ENCODE measurements at places on chromosomes 12 and 14. TPM values are rescaled to one million over a fixed set of nuclear protein-coding genes. Genes with fewer than 3 reads are reported as not detected.

DNA sequence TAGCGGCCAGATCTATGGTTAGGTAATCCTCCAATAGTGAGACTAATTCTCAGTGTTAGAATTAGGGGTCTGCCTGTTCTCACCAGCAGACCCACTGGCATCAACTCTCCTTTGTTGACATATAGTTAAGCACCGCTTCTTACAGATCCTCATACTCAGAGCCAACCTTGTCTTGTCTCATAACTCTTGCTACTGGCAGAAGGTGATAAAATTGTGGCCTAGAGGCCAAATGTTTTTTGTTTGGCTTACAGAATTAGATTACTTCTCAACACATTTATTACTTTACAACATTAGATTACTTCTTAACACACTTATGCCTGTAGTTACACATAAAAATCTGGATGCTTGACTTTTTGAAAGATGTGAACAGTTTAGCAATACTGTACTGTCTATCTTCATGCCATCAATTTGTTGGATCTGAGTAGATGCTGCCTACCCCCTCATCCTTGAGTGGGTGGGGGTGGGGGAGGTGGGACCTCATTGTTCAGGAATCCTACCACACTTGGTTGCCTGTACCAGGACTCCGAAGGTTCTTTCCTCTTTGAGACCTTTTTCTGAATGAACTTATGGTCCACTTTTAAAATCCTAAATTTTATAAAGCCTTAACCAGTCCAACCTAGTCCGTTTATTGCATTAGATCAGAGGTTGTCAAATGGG, 7.0 kb downstream of the MTHFD1 start:
- H3K27ac ChIP-seq, result no peak overlapping the region
- H3K36me3 ChIP-seq, result no peaks in the 10 kb centered on the region
- DNase-seq, result no peak
- H3K27me3 ChIP-seq, result no peaks in the 10 kb centered on the region
- no peak overlapping the region for H3K4me3 ChIP-seq
- peaks cover 8% of the 10 kb centered on the region for H3K4me1 ChIP-seq

GRCh38 chr14:78535041-78535440, 364.9 kb downstream of the NRXN3 start:
- no peak overlapping the region for H3K4me3 ChIP-seq
- no peaks in the 10 kb centered on the region for H3K36me3 ChIP-seq
- DNase-seq, result no peak
- H3K27me3 ChIP-seq, result no peaks in the 10 kb centered on the region
- no peaks in the 10 kb centered on the region for H3K4me1 ChIP-seq
- no peak overlapping the region for H3K27ac ChIP-seq

DNA sequence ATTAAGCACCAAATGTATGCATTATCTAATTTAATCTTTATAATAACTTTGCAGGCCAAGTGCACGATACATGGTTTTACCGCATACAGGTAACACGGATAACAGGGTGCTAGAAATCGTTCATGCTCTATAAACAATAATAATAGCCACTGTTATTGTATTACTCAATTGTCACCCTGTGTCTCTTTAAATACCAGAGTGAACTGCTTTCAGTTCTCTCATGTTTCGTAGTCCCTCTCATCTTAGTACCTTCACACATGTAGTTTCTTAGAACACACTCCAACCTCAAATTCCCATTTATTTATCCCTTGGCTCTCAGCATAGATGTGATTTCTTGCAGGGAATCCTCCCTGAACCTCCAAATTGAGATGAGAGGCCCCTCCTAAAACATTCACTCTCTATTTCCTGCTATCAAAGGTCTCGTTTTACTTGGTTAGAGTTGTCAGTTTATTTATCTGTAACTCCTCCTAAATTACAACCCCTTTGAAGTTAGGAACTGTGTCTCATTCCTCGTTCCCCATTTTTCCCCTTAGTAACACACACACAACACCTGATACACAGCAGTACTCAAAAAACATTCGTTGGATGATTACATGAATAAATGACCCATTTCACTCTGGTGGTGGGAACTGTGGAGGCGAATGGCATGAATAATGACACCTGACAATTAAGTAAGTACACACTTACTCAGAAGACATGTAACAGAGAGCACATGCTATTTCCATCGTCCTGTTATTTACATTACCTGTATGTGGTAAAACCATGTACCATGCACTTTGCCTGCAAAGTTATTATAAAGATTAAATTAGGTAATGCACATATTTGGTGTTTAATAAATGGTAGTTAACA, 134.6 kb downstream of the BTG1 start:
- no peaks in the 10 kb centered on the region for H3K36me3 ChIP-seq
- H3K27me3 ChIP-seq, result no peaks in the 10 kb centered on the region

DNA sequence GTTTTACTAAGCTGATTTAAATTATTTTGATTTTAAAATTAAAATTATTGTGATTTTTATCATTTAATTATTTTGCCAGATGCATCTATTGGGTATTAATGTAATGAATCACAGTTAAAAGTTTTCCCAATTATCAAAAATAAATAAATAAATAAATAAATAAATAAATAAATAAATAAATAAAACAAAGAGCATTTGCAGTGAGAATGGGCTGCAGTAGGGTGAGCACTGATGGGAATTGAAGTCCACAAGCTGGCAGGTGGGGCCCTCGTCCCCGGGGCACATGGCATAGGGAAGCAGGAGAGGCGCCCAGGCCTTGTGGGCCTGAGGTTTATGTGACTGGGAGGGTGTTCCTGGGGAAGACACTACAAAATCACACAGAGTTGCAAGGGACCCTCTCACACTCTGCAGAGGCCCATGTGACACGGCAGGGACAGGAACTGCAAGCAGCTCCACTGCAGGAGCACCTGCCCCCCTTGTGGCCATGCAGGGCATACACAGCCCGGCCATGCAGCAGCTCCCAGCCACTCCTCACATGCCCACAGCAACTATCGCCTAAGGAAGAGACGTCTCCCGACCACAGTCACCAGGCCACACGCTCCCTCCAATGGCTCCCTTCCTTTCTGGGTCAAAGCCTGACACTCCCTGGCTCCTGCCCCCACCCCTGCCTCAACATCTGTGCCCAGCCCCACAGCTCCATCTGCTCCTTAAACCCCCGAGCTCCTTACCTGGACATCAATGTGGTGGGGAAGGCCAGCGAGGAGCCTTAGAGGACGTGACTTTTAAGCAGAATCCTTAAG, 256.3 kb upstream of the SFSWAP start:
- H3K36me3 ChIP-seq, result no peaks in the 10 kb centered on the region
- no peaks in the 10 kb centered on the region for H3K4me1 ChIP-seq
- no peak overlapping the region for H3K27ac ChIP-seq
- no peak overlapping the region for H3K4me3 ChIP-seq
- no peaks in the 10 kb centered on the region for H3K27me3 ChIP-seq

DNA sequence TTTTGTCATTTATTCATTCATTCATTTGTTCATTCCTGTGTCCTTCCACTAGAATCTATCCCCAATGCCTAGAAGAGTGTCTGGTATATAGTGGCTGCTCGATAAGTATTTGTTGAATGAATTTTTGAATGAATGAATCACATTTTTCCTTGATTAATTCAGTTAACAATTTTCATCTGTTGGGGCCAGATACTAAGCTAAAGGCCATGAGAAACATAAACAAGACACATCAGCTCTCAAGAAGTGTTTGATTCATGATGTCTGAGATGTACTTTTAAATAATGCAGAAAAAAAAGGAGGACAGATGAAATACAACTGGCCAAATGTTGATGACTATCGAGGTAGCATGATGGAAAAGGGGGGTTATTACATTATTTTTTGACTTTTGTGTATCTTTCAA, 48.1 kb upstream of the TMED10 start:
- no peaks in the 10 kb centered on the region for H3K27me3 ChIP-seq
- H3K4me1 ChIP-seq, result peaks cover 23% of the 10 kb centered on the region
- DNase-seq, result no peak
- H3K36me3 ChIP-seq, result no peaks in the 10 kb centered on the region

GRCh38 chr14:77543637-77544334, 45.2 kb upstream of the ISM2 start:
- H3K4me3 ChIP-seq, result no peak overlapping the region
- H3K36me3 ChIP-seq, result no peaks in the 10 kb centered on the region
- DNase-seq, result no peak
- H3K27ac ChIP-seq, result no peak overlapping the region
- H3K27me3 ChIP-seq, result no peaks in the 10 kb centered on the region

DNA sequence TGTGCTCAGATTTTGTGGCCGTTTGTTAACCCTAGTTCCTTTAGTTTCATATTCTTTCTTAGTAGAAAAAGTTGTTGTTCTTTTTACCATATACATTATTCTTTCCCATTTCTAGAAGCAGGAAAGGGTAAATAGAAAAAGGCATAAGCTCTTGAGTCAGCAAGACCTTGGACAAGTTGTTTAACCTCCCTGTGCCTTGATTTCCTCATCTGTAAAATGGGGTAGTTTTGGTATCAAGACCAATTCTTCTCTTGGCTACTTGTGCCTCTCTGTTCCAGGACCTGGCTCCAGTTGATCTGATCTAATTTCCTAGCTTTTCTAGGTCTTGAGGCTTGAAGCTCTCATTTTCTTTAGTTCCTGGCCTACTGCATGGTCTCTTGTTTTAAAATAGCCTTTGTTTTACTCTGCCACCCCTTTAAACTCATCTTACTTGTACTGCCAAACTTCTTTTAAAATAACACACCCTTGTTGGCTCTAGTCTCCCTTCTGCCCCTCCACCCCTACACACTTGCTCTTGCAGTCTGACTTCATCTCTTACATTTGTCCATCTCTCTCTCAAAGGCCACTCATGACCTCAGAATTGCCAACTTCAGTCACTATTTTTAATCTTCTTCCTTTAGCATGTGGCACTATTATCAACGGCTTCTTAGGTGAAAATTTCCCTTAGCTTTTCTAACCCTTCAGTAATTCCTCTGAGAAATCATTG, 143.7 kb downstream of the TTLL5 start:
- DNase-seq, result no peak
- H3K27me3 ChIP-seq, result no peaks in the 10 kb centered on the region
- H3K4me3 ChIP-seq, result no peak overlapping the region
- H3K4me1 ChIP-seq, result peaks cover 11% of the 10 kb centered on the region
- H3K36me3 ChIP-seq, result no peaks in the 10 kb centered on the region
- H3K27ac ChIP-seq, result no peak overlapping the region

DNA sequence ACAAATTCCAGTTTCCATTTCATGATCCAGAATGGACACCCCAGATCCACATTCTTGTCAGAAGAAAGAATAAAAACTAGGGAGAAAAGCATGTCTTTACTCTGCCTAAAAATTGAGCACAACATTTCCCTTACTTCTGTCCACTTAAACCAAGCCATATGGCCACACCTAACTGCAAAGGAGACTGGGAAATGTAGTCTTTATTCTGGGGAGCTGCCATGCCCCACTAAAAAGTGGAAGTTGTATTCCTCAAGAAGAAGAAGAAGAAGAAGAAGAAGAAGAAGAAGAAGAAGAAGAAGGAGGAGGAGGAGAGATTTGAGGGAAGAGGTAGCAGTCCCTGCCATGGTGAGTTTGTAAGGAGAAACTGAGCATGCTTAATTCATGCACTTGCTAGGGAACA, 84.5 kb downstream of the GPR65 start:
- H3K27ac ChIP-seq, result no peak overlapping the region
- H3K4me3 ChIP-seq, result no peak overlapping the region
- H3K4me1 ChIP-seq, result no peaks in the 10 kb centered on the region
- no peaks in the 10 kb centered on the region for H3K36me3 ChIP-seq

DNA sequence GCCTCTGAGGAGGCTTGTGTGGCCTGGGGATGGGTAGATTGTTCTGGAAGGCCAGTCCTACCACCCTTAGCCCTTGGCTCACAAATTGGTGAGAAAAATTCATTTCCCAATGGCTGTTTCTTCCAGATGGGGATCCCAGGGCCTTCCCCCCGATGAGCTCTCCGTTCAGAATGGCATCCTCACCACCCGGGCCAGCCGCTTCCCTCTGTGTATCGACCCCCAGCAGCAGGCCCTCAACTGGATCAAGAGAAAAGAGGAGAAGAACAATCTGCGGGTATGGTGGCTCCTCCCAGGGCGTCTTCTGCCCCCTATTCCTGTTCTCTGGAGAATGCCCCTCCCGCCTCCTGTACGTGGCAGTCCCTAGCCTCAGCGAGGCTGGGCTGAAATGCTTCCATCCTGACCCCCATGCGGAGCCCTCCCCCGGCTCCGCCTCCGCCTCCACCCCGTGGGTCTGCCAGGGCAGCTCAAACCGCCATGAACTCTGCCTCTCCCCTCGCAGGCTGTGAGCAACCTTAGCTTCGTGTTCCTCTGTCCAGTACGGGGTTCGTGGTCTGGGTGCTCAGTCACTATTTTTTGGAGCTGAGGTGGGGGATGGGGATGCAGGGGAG, 57.8 kb downstream of the CCDC92 start:
- no peaks in the 10 kb centered on the region for H3K4me1 ChIP-seq
- H3K27me3 ChIP-seq, result peaks cover 7% of the 10 kb centered on the region
- no peak overlapping the region for H3K4me3 ChIP-seq
- H3K36me3 ChIP-seq, result no peaks in the 10 kb centered on the region
- H3K27ac ChIP-seq, result no peak overlapping the region

DNA sequence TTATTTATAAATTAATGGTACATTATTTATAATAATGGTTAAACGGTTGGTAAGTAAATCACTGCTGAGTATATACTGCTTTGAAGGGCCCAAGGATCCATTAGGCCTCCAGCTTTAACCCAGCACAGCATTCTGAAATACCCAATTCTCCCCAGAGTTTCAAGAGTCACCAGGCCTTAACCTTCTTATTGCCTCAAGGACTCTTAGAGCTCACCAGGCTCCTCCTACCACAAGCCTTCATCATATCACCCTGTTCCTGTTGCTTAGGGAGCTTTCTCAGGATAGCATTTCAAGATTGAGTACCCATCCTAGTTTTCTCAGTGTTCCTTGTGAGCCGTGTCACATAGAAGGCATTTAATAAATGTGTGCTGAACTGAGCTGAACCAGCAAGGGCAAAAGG, 242.5 kb downstream of the FBXL14 start:
- H3K27me3 ChIP-seq, result no peaks in the 10 kb centered on the region
- peaks cover 11% of the 10 kb centered on the region for H3K4me1 ChIP-seq
- no peak overlapping the region for H3K4me3 ChIP-seq
- no peaks in the 10 kb centered on the region for H3K36me3 ChIP-seq
- H3K27ac ChIP-seq, result peak overlapping the region; percentile 3

DNA sequence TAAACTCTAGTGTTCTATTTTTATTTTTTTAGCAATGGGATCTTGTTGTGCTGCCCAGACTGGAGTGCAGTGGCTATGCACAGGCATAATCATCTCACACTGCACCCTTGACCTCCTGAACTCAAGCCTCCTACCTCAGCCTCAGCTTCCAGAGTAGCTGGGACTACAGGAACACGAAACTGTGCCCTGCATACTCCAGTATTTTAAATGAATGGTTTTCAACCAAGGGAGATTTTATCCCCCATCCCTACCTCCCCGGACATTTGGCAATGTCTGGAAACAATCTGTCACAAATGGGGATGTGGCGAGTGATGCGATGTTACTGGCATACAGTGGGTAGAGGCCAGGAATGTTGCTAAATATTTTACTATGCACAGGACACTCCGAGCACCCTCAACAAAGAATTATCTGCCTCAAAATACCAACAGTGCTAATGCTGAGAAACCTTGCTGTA, 2.1 kb downstream of the CBX5 start:
- no peak overlapping the region for H3K27ac ChIP-seq
- H3K4me3 ChIP-seq, result peak overlapping the region; percentile 88
- H3K27me3 ChIP-seq, result no peaks in the 10 kb centered on the region
- peaks cover 32% of the 10 kb centered on the region for H3K4me1 ChIP-seq
- peaks cover 25% of the 10 kb centered on the region for H3K36me3 ChIP-seq

GRCh38 chr12:113880326-113880725, 85.8 kb downstream of the RBM19 start:
- DNase-seq, result no peak
- no peaks in the 10 kb centered on the region for H3K4me1 ChIP-seq
- H3K36me3 ChIP-seq, result no peaks in the 10 kb centered on the region
- no peak overlapping the region for H3K4me3 ChIP-seq
- no peak overlapping the region for H3K27ac ChIP-seq
- no peaks in the 10 kb centered on the region for H3K27me3 ChIP-seq

The ACRBP gene
- 2.7 TPM for total RNA-seq

The IAPP gene
- total RNA-seq, result 0.15 TPM

The SMOC1 gene
- 89.3 TPM for total RNA-seq

The SOAT2 gene
- not detected for total RNA-seq

The CLEC9A gene
- total RNA-seq, result not detected

Measured in neural progenitor cell (in vitro differentiated cells).